Esophagus muscularis mucosa (tissue), 4 donors: ENCODE measurements at places on chromosomes 16 and 17. TPM values are rescaled to one million over a fixed set of nuclear protein-coding genes. Genes with fewer than 3 reads are reported as not detected.

Gene KIF18B
- not detected for total RNA-seq

Gene HIC1
- 56.5 TPM for total RNA-seq

Gene HOXB1
- total RNA-seq, result not detected

Gene SCNN1G
- total RNA-seq, result not detected

DNA sequence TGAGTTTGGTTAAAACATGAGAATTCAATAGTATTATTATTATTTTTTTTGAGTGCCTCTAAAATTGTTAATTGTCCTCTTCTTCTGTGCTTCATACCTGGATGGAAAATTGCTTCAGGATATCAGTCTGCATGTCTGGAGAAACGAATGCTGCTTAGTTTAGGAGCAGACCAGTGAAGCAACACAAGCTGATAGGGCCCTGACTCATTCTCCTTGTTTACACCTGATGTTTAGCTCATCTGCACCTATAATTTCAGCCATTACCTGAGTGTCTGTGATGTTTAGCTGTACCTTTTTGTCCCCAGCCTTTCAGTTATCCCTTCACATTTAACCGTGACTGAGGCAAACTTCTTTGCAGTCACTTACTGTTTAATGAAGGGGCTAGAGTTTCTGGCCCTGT lies 14.8 kb downstream of the SNTB2 start:
- no peak for DNase-seq

Gene CTCF
- total RNA-seq, result 36.1 TPM
